ENCODE measurements at places on chromosomes 5 and 9.
A peak's percentile ranks its signal among the peaks of the same experiment; 100 is the strongest.

DNA sequence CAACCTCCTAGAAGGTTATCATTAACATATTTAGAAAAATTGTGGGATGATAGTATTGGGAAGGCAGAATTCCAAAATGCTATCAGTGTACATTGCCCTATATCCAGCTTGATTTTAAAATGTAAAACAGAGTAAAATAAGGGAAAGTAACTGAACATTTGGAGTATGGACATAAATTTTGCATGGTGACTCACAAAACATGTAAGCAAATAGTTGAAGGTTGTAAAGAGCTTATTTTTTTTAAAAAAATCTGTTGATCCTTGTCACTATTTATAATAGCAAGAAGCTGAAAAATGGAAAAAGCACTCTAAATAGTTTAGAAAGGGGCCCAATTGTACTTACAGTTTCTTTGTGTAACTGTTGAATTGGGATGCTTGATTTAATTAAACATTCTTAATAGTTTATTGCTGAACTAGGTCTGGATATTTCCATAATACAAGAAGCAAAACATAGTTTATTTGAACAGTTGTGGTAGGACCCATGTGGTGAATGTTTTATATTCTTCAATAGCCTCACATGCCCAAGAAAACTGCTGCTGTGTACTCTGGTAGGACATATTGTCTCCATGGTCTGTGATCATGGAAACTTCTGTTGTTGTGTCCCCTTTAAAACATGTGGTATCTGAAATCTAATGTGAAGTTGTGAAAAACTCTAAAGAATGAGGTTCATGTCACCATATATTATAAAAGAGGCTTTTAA lies 82.4 kb downstream of the NNT start:
- no peak for DNase-seq

DNA sequence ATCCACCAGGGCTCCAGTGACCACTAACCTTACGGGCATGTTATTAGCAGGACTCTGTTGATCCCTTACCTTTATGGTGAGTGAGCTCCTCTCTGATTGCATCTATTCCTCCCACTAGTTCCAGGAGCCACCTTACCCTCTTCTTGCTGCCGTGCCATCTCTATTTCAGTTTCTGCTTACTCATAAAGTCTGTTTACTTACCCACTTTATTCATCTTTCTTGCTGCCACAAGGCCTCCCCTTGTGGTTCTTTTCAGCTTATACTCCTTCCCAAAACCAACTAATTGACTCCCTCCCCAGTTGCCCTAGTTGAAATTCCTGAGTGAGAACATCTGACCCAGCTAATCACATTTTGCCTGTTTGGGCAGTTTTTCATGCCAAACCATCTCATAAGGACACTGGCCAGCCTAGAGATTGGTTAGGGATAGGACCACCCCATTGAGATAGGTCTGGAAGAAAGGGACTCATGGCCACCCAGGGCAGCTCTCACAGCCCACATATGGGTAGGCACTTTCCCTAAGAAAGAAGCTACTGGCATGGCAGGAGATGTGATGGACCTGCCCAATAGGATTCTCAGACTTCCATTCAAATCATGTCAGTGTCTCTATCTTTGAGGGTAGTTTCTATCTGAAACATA lies 412.7 kb downstream of the EFNA5 start:
- no peak for DNase-seq

DNA sequence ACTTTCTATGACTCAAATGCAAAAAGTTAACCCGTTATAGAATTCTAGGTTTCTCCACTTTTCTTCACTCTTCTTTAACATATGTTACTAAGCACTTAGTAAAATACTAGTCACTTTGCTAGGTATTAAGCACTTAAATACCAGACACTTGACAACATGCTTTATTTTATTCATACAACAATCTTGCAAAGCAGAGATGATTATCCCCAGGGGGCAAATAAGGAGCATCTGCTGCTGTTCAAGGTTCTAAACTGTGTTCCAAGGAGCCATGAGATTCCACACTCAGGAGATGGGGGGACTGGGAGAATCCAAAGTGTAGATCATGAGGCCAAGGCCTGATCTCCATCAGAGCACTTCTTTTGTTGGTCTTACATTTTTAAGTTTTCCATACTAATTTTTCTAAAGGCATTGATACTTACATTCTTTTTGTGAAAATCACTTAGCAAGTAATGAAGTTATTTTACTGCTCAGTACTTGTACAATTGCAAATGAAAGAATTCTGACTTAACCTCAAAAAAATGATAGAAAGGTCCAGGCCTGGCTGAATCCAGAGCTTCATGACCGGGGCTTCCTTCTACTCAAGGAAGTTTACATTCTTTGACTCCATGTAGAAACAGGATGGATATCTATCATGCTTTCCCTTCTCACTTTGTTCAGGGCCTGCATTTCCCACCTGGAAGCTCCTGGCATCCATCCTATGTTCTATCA lies 504.4 kb upstream of the WWC1 start:
- DNase-seq: no peak

GRCh38 chr5:86029308-86029707 lies 588.4 kb upstream of the COX7C start:
- DNase-seq: no peak

GRCh38 chr5:169945831-169946261 lies 34.4 kb downstream of the INSYN2B start:
- DNase-seq: peak; percentile 55

DNA sequence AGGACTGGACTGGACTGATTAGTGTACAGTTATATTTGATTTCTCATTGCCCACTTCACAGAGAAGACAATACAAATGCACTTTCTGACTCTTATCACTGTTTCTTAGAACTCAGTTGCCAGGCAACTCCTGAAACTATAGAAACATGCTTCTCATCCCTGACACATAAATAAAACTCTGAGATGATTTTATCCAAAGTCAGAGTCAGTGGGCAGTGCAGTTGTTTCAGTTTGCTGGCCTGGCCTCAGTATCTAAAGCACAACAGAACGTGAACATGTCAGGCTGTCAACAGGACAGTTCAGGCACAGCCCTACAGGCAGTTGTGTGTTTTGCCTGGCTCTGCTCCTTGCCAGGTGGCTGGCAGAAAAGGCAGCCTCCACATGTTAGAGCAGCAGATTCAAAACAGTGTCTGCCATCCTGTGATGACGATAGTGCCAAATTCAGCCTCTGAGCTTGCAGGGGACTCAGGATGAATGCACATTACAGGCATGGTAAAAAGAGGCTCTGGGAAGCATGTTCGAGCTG lies 65.1 kb upstream of the CCDC152 start:
- DNase-seq: peak; percentile 69

DNA sequence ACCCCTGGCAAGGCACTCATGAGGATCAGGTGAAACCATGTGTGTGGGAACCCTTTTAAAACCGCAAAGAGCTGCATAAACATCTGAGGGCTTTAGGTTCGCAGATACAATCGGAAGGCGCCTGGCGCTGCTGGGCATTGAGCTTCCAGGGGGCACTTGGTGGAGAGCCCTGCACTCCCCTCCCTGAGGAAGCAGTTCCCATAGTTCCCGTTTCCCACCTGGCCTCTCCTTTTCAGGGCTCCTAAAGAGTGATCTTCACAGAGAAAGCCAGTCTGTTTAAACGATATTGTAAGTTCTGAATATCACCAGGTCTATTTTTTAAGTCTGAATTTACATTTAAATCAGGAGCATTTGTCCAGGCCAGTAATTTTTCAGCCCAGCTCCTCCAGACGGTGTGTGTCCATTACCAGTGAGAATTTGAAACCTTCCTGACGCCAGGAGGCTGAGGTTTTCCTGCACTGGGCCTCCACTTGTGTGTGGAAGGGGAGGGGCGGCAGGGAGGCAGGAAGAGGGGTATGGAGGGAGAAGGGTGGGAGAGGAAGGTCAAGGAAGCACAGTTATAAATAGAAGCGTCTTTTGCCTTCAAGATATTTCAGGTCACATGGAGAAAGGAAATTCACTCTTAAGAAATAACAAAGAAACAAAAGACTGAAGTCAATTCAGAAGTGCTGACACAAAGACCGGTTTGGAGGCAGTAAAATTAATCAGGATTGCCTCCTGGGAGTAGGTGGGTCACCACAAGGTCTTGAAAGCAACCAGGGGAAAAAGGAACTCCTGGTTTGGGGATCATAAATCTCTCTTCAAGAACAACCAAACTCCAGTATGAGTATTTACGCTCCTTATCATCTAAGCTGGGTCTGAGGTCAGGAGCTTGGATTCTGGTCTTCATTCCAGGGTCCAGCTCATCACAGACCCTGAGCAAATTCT lies 14.3 kb upstream of the MGAT1 start:
- no peak for DNase-seq

DNA sequence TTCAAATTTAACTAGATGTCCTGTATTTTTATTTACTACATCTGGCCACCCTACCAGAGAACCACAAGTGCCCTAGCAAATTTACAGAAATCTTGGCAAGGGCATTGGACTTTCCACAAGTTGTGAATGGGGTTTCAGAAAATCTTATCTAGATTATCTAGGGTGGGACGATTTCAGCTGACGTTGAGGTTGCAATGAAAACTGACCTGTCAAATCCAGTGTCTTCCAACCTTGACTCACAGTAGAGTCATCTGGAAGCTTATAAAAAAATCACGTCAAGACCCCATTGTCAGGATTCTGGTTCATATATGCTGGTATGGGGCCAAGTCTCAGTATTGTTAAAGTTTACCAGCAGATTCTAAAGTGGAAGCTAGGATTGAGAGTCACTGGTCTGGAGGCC lies 109.6 kb upstream of the ACTBL2 start:
- DNase-seq: no peak

- DNase-seq: no peak
Observed at GRCh38 chr5:97224112-97224750, 41.2 kb upstream of the RIOK2 start.

- no peak for DNase-seq
Observed at GRCh38 chr9:8895861-8896224, 1096.3 kb upstream of the DMAC1 start.

- DNase-seq: no peak
Observed at GRCh38 chr5:61670941-61671340, 338.9 kb downstream of the ZSWIM6 start.

- DNase-seq: no peak
Observed at GRCh38 chr9:89678396-89679015, 73.7 kb downstream of the GADD45G start.

- DNase-seq: no peak
Observed at GRCh38 chr5:156815988-156816599, 34.0 kb upstream of the PPP1R2B start.

DNA sequence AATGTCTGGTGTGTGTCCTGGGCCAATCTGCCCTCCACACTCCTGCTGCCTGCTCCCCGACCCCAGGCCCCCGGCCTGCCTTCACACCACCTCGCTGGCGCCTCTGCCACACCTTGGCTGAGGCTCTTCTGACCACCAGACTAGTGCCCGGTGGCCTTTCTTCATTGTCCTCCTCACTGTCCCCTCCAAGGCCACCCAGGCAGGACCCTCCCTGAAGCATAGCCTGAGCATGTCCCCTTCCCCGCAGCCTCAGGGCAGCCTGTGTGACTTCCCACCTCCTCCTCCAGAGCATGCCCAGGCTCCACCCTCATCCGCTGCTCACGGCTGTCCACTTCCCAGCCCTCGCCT lies 154.6 kb downstream of the OLFM1 start:
- DNase-seq: no peak

GRCh38 chr5:52920929-52921328 lies 68.2 kb upstream of the ITGA2 start:
- no peak for DNase-seq

- no peak for DNase-seq
Observed at GRCh38 chr5:132475987-132476875, 14.3 kb downstream of the IRF1 start.

DNA sequence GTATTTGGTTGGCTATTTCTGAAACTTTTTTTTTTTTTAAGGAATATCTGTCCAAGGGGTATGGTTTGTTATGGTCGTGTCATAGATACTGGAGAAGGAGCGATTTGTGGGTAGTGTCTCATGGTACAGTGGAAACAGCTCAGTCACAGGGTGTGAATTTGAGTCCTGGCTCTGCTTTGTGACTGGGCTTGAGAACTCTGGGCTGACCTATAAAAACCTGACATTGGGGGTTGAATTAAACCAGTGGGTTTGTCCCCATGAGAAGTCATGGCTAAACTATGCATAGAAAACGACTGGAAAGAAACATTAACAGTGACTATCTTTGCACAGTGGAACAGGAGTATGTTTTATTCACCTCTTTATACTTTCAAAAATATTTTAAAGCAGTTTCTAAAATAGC lies 54.7 kb downstream of the MACROH2A1 start:
- no peak for DNase-seq

GRCh38 chr5:96150007-96150406 lies 188.4 kb upstream of the ELL2 start:
- no peak for DNase-seq

- DNase-seq: no peak
Observed at GRCh38 chr5:167886196-167886595, 405.2 kb upstream of the WWC1 start.

DNA sequence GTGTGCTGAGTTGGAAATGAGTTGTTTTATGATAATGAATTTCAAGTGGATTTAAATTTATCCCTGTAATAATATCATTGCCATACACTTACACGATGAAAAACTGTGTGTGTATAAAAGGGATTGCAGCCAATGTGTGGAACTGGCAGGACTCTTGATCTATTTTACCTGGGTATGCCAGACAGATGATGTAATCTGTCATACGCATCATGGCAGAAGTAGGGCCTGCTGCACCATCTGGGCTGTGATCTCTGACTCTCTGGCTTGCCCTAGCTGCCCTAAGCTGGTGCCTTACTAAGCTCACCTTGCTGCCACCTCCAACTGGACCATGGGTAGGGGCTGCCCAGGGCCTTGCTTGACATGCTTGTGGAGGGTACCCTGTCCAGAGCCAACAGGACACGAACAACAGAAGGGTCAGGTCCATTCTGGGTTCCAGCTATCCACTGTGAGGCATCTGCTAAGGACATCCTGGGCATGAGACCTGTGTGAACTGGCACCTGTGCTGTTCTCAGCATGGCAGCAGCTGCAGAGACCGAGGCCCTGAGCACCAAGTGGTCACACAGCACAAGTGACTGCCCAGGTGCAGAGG lies 184.2 kb downstream of the FSTL4 start:
- no peak for DNase-seq

DNA sequence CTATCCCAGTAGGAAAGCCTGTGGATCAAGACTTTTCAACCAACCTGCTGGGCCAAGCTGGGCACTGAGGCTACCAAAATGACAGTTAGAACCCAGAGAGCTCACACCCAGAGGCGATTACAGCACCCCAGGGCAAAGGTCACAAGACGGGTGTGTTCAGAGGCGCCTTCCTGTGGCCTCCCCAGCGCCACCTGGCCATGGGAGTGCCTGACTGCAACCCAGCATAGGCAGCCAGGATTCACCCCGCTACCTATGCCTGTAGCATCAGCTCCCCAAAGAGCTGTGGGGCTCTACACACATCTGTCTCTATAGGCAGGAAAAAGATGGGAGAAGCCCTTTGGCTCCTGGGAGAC lies 33.5 kb downstream of the PDGFRB start:
- peak; percentile 47 for DNase-seq

- no peak for DNase-seq
Observed at GRCh38 chr9:93698140-93698908, 121.9 kb downstream of the PHF2 start.

DNA sequence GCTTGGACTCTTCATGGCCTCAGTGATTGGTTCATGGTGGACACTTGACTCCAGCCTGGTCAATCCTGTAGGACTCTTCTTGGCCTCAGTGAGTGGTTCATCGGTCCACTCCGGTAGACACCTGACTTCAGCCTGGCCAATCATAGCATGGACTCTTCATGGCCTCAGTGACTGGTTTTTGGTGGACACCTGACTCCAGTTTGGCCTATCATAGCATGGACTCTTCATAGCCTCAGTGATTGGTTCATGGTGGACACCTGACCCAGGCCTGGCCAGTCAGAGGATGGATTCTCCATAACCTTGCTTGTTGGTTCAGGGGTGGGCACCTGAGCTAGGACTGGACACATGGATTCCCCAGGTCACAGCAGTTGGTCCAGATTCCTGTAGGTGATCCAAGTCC lies 106.0 kb upstream of the ERCC6L2 start:
- DNase-seq: no peak

GRCh38 chr9:107224252-107224651 lies 58.8 kb upstream of the RAD23B start:
- no peak for DNase-seq
